Urinary bladder (tissue), 4 donors: ENCODE measurements at places on chromosomes 6 and 20.

DNA sequence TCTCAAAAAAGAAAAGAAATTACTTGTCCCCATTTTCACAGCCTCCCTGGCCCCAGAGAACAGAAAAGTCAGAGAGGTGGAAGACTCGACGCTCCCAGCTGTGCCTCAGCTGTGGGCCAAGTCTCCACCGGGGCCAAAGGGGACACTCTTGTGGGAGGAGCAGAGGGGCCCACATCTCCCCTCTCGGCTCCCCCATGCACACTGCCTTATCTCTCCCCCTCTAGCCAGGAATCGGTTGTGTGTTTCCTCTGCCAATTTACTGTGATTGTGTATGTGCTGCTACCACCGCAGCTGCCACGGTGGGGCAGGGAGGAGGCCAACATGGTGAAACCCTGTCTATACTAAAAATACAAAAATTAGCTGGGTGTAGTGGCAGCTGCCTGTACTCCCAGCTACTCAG is 8.4 kb downstream of the TIAM2 start:
- no peak for DNase-seq

- DNase-seq = no peak
These were observed 4.9 kb upstream of the TMEM242 start for GRCh38 chr6:157328108-157328692.

- no peak for DNase-seq
These were observed 62.4 kb downstream of the TNFRSF21 start for GRCh38 chr6:47247227-47247797.

DNA sequence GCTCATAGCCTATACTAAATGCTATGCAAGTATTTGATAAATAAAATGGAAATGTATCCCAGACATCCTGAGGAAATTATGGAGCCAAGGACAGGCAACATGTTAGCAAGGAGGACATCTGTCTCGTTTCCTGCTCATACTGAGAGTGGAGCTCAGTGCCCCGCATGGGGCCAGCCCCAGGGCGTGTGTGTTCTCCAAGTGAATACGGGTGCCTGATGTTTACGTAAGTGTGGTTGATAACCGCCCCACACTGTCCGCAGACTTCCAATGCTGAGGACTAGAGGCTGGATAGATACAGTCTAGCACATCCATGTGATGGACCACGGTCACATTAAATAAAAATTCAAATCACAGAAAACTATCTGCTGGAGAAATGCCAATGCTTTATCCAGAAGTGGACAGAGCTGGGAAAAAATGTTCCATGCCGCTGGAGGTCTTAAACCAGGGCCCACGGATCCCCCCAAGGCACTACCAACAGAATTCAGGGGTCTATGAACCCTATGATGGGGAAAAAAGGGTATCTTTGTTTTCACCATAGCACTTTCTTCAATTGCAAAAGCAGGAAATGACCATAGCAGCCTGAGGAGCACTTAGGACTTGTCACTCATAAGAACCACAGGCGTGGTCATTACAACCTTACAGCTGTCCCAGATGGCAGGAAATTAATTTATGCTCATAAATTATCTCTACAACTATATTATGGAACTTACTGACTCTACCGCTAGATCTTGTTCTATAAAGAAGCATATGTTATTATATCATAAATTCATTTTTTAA is 24.9 kb downstream of the TGM2 start:
- DNase-seq = no peak
